Muscle of back (tissue), 13 donors: ENCODE measurements at places on chromosomes 3 and 15.

DNA sequence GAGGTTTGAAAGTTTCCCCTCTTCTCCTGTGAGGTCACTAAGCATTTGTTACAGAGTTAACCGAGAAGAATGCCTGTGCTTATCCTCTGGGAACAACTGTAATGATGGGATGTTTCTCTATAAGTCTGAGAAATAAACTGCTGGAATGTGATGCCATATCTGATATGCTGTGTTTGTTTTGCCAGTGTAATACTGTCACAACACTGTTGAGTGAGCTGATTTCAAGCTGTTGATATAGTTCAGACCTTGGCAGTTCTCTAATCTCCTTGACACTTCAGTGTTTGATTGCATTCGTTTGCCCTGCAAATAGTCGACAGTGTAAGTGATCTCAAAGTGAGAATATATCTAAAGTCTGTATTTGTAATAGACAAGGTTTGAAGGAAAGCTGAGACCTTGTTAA is 73.3 kb downstream of the PTPRG start:
- DNase-seq = peak; percentile 43

GRCh38 chr15:47258521-47258920 is 458.8 kb upstream of the SEMA6D start:
- DNase-seq = no peak

DNA sequence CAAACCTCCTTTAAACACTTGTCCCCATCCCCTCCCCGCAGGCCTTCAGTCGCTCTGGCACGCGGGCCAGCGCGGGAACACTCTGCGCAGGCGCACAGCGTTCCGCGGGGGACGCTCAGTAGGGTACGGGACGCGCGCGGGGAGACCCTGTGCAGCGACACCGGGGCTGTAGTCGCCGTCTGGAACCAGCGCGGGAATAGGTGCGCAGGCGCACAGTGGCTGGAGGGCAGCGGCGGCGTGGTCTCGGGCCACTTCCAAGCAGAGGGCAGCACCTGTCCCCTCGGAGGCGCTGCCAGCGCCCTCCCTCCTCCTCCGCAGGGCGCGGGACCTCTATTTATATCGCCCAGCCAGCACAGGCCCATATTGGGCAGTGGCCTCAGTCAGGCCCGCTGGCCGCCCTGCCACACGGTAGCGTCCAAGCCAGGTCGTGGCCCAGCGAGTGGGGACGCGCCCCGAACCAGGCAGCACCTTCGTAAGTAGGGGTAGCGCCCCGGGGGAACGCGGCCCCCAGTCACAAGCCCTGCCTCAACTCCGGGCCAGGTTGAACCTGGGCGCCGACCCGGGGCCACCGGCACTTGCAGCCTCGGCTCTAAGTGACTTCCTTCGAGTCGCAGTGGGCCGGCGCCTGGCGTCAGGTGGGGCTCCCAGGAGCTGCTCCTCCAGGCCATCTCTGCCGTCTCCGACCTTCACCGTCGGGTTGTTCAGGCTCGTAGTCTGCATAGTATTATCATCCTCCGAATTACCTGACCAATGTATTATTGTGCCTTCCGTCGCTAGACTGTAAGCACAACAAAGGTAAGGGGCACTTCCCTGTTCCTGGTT is at the start of gene KBTBD12:
Gene KBTBD12, plus strand, starts transcription at position 118 of the 822 bp plus-strand sequence. CDS start 7,830 bp downstream, outside the sequence.
- DNase-seq = peak; percentile 80

GRCh38 chr3:189726277-189726676 is 95.1 kb downstream of the TP63 start:
- DNase-seq = no peak

GRCh38 chr3:138879541-138880380 is 45.0 kb upstream of the PIK3CB start:
- DNase-seq = no peak

DNA sequence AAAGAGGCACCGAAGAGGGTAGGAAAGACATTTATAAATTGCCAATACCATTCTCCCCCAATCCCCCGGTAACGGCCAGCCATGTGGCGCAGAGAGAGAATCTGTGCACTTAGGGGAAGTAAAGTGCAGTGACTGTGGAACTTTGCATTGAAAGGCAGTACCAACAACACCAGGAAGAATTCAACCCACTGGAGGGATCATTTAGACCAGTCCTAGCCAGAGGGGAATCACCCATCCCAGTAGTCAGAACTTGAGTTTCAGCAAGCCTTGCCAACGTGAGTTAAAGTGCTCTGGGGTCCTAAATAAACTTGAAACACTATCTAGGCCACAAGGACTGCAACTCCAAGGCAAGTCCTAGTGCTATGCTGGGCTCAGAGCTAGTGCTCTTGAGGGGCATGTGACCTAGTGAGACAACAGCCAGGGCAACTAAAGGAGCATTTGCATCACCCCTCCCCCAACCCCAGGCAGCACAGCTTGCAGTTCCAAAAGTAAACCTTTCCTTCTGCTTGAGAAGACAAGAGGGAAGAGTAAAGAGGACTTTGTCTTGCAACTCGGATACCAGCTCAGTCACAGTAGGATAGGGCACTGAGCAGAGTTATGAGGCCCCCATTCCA is 15.0 kb downstream of the CEP70 start:
- DNase-seq = no peak

- DNase-seq = no peak
Measured at GRCh38 chr3:3504686-3505085, 294.5 kb upstream of the LRRN1 start.

DNA sequence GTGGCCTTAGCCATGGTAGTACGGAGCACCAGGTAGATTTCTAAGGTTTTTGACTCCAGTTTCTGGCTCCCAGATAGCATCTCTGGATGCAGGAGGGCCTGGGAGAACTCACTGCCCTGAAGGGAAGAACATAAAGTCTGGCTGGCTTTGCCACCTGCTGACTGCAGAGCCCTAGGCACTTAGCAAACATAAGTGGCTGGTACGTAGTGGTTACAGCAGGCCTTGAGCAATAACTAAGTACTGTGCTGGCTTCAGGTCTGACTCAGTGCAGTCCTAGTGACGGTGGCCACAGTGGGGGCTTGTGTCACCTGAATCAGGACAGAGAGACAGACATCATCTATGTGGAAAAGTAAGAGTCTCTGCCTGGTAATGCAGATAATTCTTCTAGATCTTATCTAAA is 871.1 kb downstream of the PDCD6IP start:
- no peak for DNase-seq

DNA sequence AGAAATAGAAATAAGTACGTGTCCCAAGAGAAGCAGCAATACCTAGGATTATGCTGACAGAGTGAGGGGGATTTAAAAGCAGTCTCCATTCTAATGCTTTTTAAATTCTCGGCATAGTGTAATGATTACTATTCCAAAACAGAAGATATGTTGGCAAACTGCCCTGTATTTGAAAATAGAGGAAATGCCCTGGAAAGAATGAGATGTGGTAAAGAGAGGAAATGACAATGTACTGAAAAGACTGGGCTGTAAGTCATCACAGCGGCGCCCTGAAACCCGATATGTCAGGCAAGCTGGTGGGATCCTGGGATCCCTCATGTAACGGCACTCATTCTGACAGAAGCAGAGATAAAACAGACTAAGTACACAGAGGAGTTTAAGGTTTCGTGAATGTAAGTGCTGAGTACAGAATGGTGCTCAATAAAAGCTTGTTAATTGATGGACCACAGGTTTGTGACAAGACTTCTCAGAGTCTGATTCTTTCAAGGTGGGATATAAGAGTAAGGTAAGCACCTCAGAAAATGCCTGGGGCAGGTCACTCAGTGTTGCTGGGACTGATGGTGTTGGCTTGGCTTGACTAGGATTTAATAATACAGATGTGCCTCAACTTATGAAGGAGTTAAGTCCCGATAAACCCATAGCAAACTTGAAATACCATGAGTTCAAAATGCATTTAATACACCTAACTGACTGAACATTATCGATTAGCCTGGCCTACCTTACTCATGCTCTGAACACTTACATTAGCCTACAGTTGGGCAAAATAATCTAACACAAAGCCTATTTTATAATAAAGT is 91.4 kb downstream of the NFKBIZ start:
- peak; percentile 55 for DNase-seq

DNA sequence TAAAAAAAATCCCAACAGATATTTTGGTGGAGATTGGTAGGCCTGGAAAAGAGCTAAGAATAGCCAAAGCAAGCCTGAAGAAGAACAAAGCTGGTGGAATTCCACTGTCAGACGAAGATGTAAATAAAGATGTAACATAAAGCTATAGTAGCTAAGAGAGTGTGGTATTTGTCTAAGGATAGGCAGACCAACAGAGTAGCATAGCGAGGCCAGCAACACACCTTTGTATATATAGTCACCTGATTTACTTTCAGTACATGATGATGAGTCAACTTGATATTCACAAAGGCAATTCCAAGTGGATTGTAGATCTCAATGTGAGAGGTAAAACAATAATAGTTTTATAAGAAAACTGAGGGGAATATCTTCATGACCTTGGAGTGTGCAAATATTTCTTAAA is 53.6 kb upstream of the SYN2 start:
- DNase-seq = no peak

- no peak for DNase-seq
Measured at GRCh38 chr3:120683671-120684301, 1.7 kb upstream of the HGD start.

DNA sequence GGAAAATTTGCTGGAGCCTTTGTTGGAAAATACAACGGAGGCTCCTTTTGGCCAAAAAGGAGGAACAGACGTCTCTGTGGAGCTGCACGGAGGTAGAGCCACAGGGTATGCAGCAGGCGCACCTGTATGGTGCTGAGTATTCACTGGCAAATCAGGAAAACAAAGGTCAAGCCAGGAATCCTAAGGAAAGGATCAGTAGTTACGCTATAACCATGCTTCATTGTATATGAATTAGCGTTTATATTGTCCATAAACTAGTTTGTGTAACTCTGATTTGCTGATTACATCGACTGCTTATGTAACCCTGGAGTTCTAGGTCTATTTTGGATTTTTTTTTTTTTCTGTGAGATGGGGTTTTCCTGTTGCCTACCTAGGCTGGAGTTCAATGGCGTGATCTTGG is 45.4 kb downstream of the LPP start:
- no peak for DNase-seq

GRCh38 chr15:79595995-79596622 is 164.0 kb downstream of the MINAR1 start:
- peak; percentile 32 for DNase-seq

DNA sequence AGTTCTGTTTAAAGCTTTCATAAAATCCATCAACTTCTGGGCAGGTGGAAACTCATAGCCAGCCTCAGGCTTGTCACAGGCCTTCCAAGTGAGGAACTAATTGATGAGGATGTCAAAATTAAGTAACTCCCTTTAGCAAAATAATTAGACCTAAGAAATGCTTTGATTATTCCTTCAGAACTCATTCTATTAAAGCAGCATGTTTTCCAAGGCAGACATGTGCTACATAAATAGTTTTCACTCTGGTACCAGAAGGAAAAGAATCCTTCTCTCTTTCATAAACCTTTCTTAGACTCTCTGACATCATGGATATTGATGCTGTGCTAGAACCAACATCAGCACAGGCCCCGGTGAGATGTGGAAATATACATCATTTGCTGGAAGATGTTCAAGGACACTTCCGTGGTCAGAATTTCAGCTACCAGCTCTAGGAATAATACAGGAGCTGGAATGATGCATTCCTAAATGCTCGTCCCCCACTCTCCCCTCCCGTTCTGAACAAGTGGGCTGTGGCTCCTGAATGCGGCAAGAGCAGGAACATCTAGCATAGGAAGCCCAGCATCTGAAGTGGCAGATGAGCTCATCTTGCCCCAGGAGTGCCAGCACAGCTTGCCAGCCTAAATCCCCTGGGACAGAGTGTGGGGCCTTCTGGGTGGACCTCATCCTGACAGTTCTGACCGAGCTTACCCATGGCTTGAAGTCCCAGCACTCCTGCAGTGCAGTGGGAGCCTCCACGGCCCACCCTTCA is 82.4 kb downstream of the WWTR1 start:
- DNase-seq = peak; percentile 81

DNA sequence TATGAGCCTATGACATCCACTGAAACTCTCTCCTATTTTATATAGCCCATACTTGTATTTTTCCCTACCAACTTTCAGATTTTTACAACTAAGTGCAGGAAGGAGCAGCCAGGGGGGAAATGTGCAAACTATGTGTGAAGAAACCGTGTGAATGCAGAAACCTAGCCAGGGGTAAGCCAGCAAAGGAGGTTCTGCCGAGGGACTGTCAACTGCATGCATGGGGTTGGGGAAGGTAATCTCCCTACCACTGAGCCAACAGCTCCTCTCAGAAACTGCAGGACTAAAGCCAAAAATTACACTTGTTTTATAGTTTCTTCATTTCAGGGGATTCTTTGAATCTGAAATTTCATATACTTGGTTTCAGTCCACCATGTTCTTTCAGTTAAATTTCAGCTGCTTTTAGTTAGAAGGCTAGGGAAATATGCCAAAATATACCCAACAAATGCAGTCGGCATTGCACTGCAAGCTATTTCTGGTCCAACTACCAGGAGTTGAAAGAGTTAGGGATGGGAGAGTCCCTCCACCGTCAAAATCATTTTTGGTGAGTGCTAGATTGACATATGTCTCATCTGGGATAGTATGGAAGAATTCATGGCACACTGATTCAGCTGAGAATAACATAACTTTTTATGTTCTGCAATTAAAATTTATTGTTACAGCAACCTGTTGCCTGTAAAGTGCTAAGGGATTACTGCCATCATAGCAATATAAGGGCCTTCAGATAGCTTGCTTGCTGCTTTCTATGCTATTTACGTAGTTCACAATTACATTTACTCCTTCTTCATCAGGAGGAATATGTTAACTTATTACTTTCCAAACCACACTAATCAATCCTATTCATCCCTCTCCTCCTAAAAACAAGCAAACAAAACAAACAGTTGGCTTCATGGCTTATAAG is 904.2 kb downstream of the ROBO1 start:
- no peak for DNase-seq

- DNase-seq = peak; percentile 4
Measured at GRCh38 chr3:181729341-181729869, 17.7 kb downstream of the SOX2 start.

GRCh38 chr15:69082554-69082953 is 68.1 kb downstream of the NOX5 start:
- DNase-seq = no peak

GRCh38 chr15:53116169-53116568 is 326.0 kb upstream of the ONECUT1 start:
- DNase-seq = no peak

GRCh38 chr15:70617076-70617910 is 146.1 kb downstream of the UACA start:
- no peak for DNase-seq

DNA sequence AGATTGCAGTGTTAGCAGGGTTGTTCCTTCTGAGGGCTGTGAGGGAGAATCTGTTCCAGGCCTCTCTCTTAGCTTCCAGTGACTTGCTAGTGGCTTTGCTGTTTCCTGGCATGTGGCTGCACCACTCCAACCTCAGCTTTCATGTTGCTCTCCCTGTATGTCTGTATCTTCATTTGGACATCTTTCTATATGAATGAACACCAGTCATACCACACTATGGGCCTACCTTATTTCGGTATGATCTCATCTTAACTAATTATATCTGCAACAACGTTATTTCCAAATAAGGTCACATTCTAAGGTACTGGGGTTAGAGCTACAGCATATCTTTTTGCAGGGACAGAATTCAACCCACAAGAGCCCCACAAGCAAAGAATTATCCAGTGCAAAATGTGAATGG is 356.7 kb upstream of the UMPS start:
- DNase-seq = no peak

GRCh38 chr3:18423401-18424212 is 1.5 kb downstream of the SATB1 start:
- peak; percentile 83 for DNase-seq

GRCh38 chr15:40266828-40267304 is 16.0 kb downstream of the ANKRD63 start:
- no peak for DNase-seq
